Psoas muscle (tissue), 8 donors: ENCODE measurements at places on chromosomes 2 and 18. TPM values are rescaled to one million over a fixed set of nuclear protein-coding genes. Genes with fewer than 3 reads are reported as not detected.

GRCh38 chr2:6741229-6741628 is 124.5 kb downstream of the CMPK2 start:
- H3K4me3 ChIP-seq: no peak overlapping the region
- no peak for DNase-seq
- no peaks in the 10 kb centered on the region for H3K36me3 ChIP-seq
- H3K4me1 ChIP-seq: no peaks in the 10 kb centered on the region
- no peak overlapping the region for H3K27ac ChIP-seq

- H3K4me1 ChIP-seq: no peaks in the 10 kb centered on the region
- H3K27ac ChIP-seq: no peak overlapping the region
- no peaks in the 10 kb centered on the region for H3K27me3 ChIP-seq
- no peaks in the 10 kb centered on the region for H3K36me3 ChIP-seq
- DNase-seq: no peak
Measured at GRCh38 chr18:63974991-63975390, 5.1 kb downstream of the SERPINB8 start.

DNA sequence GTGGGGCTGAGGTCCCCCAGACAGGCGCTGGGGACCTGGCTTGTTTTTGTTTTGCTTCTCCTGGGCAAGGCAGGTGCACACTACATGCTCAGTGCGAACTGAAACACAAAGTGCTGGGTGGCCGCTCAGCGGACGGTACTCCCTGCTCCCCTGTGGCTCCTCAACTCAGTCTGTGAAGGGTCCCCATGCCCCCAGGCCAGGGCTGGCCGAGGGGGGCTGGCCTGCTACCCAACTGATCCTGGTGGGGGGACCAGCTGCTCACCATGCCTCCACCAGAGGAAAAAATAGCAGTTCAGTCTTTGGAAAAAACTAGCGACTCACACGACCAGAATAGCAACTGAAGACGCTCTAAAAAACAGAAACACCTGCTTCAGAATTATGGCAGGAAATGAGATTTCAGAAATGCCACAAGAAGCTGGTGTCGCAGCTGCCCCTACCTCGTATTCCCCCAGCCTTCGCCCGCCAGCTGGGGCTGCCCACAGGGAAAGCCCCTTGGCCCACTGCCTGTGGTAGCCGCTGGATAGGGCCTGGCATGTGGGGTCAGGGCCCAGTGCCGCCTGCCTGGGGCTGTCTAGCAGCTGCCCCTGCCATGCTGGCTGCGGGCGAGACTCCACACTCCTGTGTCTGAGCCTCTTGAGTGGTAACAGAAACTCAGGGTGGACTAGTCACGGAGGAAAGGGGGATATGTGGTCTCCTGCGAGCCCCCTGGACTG is 43.7 kb downstream of the MEX3C start:
- no peaks in the 10 kb centered on the region for H3K36me3 ChIP-seq
- DNase-seq: no peak
- H3K4me3 ChIP-seq: peak overlapping the region; percentile 27
- peaks cover 8% of the 10 kb centered on the region for H3K4me1 ChIP-seq

DNA sequence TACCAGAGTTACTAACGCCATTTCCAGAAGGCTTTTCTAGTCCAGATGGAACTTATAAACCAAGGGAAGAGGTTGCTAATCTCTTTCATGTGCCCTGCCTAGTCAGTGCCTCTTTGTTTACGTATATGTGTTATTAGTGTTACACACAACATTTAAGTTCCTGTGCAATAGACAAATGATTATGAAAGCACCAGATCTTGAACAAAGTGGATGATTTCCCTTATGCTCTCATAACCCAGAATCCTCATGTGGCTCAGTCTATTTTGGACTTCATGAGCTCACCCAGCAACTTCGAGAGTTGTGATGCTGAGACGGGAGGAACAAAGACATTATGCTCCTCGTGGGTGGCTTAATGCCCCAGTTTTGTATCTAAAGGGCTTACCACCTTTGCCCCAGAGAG is 214.4 kb upstream of the SP5 start:
- H3K4me1 ChIP-seq: peaks cover 4% of the 10 kb centered on the region
- no peaks in the 10 kb centered on the region for H3K27me3 ChIP-seq
- peak overlapping the region; percentile 6 for H3K27ac ChIP-seq
- no peak overlapping the region for H3K4me3 ChIP-seq
- DNase-seq: no peak
- H3K36me3 ChIP-seq: no peaks in the 10 kb centered on the region

GRCh38 chr2:168901003-168901402 is at the start of gene G6PC2:
Gene G6PC2 (plus strand): TSS chr2:168901291. CDS start chr2:168901332, 41 bp downstream.
- no peaks in the 10 kb centered on the region for H3K36me3 ChIP-seq
- no peak within 1 kb of the TSS for H3K4me3 ChIP-seq
- no peak within 1 kb of the TSS for H3K27ac ChIP-seq

- H3K4me3 ChIP-seq: no peak overlapping the region
- H3K36me3 ChIP-seq: no peaks in the 10 kb centered on the region
- DNase-seq: no peak
- H3K27ac ChIP-seq: no peak overlapping the region
- H3K27me3 ChIP-seq: no peaks in the 10 kb centered on the region
Measured at GRCh38 chr18:5424903-5425664, 118.7 kb downstream of the EPB41L3 start.

- H3K27me3 ChIP-seq: no peaks in the 10 kb centered on the region
- H3K4me1 ChIP-seq: peaks cover 45% of the 10 kb centered on the region
- DNase-seq: peak; percentile 84
- peak overlapping the region; percentile 30 for H3K27ac ChIP-seq
- H3K36me3 ChIP-seq: no peaks in the 10 kb centered on the region
Measured at GRCh38 chr2:85750587-85751575, 2.9 kb upstream of the ATOH8 start.

DNA sequence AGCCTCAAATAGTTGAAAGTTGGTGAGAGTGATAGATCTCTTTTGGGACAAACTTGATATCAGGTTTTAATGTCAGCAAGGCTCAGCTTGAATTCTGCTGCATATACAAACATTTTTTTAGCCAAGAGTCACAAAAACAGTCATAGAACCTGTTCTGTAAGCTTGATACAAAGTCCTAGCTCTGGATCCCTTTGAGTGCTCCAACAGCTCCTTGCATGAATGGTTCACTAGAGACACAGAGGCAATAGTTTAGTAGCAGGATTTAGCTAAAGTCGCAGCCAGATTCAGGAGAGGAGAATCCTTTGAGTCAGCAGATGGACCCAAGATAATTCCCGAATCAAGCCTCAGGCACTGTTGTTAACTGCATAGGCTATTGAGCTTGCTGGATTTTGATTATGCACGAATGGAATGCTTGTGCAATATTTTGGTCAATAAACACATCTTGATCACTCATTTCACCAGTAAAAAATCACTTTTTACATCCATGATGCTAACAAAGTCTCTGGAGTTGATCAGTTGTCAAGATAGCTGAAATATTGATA is 148.6 kb downstream of the KLHL14 start:
- no peak overlapping the region for H3K4me3 ChIP-seq
- no peak for DNase-seq
- no peak overlapping the region for H3K27ac ChIP-seq
- no peaks in the 10 kb centered on the region for H3K27me3 ChIP-seq

GRCh38 chr2:174683392-174683759 is 80.9 kb downstream of the CHRNA1 start:
- DNase-seq: no peak
- no peaks in the 10 kb centered on the region for H3K4me1 ChIP-seq
- H3K27me3 ChIP-seq: peaks cover 30% of the 10 kb centered on the region
- H3K36me3 ChIP-seq: no peaks in the 10 kb centered on the region
- H3K4me3 ChIP-seq: peak overlapping the region; percentile 79

DNA sequence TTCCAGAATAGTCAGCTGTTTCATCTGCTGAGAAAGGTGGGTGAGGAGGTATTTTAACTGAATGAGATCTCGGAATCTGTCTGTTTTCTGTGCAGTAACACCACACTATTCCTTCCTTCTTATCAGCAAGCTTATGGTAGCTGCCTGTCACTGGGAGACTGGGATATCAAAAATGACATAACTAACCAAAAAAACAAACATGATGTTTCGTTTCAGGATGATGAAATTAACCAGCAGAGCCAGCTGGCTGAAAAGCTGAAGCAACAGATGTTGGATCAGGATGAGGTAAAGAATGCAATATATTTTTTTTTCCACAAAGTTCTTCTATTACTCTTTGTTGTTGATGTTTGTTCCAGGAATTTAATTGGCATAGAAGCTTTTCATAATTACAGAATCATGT is 59.8 kb upstream of the LYPD6B start:
- H3K4me3 ChIP-seq: no peak overlapping the region
- no peaks in the 10 kb centered on the region for H3K36me3 ChIP-seq
- no peaks in the 10 kb centered on the region for H3K4me1 ChIP-seq
- DNase-seq: no peak
- no peak overlapping the region for H3K27ac ChIP-seq

- no peak for DNase-seq
- no peak overlapping the region for H3K27ac ChIP-seq
Measured at GRCh38 chr2:207640661-207641060, 15.5 kb upstream of the METTL21A start.

GRCh38 chr2:38013158-38013752 is 62.7 kb downstream of the CYP1B1 start:
- H3K4me1 ChIP-seq: no peaks in the 10 kb centered on the region
- H3K27me3 ChIP-seq: no peaks in the 10 kb centered on the region
- no peaks in the 10 kb centered on the region for H3K36me3 ChIP-seq
- no peak overlapping the region for H3K27ac ChIP-seq

Gene CXCR4
- 1.8 TPM for polyA plus RNA-seq

Gene SLC1A4
- polyA plus RNA-seq: 12.7 TPM

Gene ABCB11
- polyA plus RNA-seq: 0.01 TPM

Gene SIX2
- 27.3 TPM for polyA plus RNA-seq

Gene MYCN
- polyA plus RNA-seq: 0.21 TPM

Gene TNFRSF11A
- polyA plus RNA-seq: 0.23 TPM

Gene GYPC
- polyA plus RNA-seq: 114 TPM

Gene KIAA2012
- not detected for polyA plus RNA-seq

Gene CHST9
- under 0.01 TPM for polyA plus RNA-seq
